CD14-positive monocyte (primary cell): ENCODE measurements at places on chromosomes 6 and 20.

DNA sequence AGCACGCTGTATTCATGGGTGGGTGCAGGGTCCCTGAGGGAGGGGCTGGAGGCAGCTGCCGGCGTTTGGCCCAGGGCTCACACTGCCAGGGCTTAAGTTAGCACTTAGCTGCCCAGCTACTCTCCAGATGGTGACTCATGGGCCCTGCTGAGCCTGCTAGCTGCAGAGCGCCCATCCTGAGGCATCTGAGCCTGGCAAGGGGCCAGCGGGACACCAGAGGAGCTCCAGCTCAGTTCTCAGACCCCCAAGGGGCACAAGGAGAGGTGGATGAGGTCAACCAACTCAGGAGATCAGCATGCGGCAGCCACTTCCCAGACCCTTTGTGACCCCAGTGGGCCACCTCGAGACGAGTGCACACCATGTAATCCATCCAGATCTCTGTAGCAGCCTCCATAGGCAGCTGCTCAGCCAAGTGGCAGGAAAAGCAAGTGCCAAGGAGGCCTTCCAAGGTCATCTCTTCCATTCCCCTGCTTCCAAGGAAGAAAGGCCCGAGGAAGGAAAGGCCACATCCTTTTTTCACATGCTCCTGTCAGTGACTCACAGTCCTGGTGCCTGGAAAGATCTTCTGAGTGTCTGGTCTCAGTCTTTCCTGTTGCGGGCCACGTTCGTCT is 35.3 kb downstream of the FOXP4 start:
- DNase-seq: no peak

- DNase-seq: no peak
These were observed 28.3 kb upstream of the TMEM200A start for GRCh38 chr6:130337534-130337933.

DNA sequence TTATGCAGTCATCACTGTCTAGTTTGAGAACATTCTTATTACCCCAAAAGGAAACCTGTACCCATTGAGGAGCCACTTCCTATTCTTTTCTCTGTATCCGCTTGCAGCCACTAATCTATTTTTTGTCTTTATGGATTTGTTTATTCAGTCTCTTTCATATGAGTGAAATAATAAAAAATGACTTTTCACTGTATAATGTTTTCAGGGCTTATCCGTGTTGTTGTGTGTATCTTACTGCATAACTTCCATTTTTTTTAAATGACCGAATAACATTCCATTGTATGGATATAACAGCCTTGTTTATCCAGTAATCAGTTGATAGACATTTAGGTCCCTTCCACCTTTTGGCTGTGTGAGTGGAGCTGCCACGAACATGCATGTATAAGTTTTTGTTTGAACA is 86.6 kb downstream of the ZFAND3 start:
- no peak for DNase-seq

DNA sequence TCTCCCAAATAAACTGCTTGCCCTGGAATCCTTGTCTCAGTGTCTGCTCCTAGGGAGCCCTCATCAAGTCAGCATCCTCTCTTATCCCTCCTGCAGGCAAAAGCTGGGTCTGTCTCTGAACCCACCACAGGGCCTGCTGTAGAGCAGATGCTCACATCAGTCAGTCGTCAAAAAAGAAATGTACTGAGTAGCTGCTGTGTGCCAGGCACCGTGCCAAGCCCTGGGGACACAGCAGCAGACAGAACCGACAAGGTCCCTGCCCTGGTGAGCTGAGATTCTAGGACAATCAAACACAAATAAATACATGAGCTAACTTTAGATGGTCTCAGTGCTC is 68.5 kb downstream of the EYA2 start:
- DNase-seq: no peak

GRCh38 chr20:20138301-20139064 is 86.2 kb downstream of the CFAP61 start:
- DNase-seq: no peak

DNA sequence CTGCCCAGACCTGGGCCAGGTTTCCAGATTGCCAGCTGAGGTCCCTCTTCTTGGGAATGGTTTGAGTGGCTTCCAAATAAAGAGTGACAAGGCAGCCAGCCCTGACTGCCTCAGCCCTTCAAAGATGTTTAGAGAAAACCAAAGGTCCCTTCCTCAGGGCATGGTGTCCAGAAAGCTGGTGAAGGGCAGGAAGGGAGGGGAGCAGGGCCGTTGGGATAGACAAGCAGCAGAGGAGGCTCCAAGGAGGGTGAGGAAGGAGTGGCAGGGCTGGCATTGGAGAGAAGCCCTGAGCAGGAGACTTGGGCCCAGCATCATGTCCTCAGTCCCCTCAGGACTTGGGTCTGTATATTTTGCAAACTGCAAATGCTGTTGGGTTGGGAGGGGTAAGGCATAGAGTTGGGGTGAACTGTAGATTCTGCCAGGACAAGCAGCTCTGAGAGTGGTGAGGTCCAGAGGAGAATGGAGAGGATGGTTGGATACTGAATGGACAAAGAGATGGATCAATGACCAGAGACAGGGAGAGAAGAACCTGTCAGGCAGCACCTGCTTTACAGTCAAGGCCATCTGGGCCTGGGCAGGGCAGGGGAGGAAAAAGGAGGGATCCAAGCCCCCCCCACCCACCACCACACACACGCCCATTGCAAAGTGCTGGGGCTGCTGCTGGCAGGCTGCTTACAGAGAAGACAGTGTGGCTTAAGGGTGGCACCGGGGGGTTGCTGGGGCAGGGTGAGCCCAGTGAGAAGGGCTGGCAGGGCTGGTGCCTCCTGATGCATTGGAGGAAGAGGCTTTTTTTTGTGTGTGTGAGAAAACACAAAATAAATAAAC is 5.5 kb upstream of the DSN1 start:
- DNase-seq: no peak

GRCh38 chr6:42482174-42482573 is 30.4 kb upstream of the TRERF1 start:
- no peak for DNase-seq

- DNase-seq: peak; percentile 62
These were observed 446.3 kb upstream of the SLC35B3 start for GRCh38 chr6:8881663-8882062.

DNA sequence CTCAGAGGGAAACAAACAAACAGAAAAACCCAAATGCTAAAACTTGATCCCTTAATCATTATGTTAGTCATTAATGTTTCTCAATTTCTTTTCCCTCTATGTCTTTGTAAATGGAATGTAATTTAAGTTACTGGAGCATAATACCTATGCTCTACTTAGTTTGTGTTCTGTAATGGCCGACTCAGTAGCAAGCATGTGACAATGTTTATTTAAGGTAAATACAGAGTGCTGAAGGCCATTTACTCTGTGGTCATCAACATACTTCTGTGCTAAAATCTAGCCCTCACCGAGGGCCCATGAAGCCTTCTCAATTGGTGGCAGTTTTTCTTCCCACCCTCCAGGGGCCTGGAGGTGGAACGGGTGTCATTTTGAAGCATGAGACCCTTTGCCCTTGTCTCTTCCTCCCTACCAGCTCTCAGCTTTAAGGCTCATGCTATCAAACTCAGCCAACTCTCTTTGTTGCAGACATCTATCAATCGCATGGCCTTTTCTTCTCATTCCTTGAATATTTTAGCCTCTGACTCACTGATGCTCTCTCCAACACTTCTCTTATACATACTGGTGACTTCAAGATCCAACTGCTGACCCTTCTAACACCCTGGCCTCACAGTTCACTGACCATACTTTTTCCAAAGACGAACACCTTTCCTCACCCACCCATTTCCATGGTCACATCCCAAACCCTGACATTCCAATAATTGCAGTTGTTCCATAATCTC is 48.2 kb downstream of the STX7 start:
- DNase-seq: no peak

DNA sequence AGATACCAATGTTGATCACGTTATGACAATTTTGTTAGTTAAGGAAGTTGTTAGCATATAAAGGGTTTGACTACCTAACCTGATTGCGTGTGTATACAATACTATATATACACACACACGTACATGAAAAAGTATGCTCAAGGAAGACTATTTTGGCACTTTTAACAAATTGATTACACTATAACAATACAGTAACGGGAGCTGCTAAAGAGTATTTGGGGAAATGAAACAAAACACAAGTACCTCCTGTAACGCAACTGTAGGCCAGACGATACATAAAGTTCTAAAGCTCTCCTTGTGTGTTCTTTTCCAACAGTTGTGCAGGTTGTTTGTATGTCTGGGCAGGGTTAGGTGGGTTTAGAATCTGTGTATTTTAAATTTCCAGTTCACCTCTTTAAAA is 98.7 kb downstream of the PLEKHG1 start:
- no peak for DNase-seq

GRCh38 chr6:141208101-141208500 is 924.6 kb upstream of the GJE1 start:
- DNase-seq: no peak

- DNase-seq: no peak
These were observed 20.0 kb downstream of the FAM209B start for GRCh38 chr20:56552911-56553629.

- no peak for DNase-seq
These were observed 551.6 kb downstream of the COL12A1 start for GRCh38 chr6:74654296-74654695.

- DNase-seq: no peak
These were observed 1075.8 kb upstream of the MANEA start for GRCh38 chr6:94501516-94501915.

GRCh38 chr6:26521600-26522391 is 16.4 kb upstream of the HMGN4 start:
- DNase-seq: peak; percentile 76

- no peak for DNase-seq
These were observed 132.9 kb downstream of the SCML4 start for GRCh38 chr6:107691062-107691751.

GRCh38 chr6:170128346-170128745 is 162.5 kb downstream of the DLL1 start:
- DNase-seq: no peak

- DNase-seq: no peak
These were observed 4.3 kb downstream of the GABBR1 start for GRCh38 chr6:29628419-29629281.

DNA sequence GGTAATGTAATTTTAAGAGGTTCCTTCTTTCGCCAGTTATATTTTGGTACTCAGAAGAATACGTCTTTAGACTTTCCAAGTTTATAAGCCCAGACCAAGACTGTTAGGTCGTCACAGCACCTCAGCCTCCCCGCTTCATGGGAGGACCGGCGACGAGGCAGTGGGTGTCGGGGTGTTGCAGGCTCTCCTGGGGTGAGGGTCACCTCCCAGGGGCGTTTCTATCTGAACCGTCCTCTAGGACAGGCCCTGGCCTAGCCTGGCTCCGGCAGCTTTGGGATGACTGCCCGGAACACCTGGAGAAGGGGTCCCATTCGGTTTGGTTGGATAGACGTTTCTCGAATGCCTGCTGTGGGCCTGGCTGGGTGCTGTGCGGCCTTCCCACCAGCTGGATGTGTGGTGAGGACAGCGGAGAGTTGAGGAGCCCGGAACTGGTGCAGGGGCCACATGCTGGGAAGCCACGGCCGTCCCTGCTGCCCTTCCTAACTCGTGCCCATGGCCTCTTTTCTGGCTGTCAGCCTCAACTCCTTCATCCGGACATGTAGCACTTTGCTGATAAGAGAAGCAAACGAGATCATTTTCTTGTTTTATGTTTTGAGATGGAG is 1.1 kb downstream of the OSBPL2 start:
- DNase-seq: no peak

- peak; percentile 6 for DNase-seq
These were observed 648.8 kb upstream of the AGPAT4 start for GRCh38 chr6:161922631-161923119.

- no peak for DNase-seq
These were observed 337.4 kb downstream of the GRIK2 start for GRCh38 chr6:101730954-101731353.

- no peak for DNase-seq
These were observed 26.0 kb upstream of the CDK19 start for GRCh38 chr6:110841266-110841665.

- DNase-seq: no peak
These were observed 302.0 kb downstream of the ALDH8A1 start for GRCh38 chr6:134647861-134648260.

GRCh38 chr6:104396077-104396476 is 463.6 kb downstream of the HACE1 start:
- no peak for DNase-seq

DNA sequence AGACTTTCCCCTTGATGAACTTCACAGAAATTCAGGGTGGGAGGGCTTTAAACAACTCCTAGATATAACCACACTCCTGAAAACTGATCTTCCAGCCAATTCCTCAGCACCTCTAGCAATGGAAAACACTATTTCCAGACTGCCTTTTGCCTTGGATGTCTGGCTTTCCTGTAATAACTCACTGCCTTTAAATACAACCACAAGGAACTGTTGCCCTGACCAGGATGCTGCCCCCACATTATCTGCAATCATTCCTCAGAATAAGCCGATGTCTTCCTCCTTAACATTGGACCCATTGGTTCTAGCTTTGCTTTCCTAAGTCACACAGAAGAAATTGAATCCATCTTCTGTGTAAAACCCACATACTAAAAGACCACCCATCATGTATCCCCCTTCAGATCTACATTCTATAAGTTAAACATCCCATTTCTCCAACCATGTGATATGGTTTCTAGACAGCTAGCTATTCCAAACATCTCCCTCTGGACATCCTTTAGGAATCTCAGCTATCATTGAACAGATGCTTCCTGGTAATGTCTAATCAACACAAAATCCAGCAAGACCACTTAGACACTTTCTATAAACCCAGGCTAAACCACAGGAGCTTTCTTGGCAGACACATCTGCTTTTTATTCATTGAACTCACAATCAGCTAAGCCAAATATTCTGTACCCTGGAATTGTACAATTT is 95.9 kb upstream of the KCNQ5 start:
- DNase-seq: no peak

GRCh38 chr6:79536585-79536953 is 661 bp downstream of the LCA5 start:
- DNase-seq: no peak
